ENCODE measurements at places on chromosomes 11 and 22.

GRCh38 chr11:94652735-94653284, 85.6 kb downstream of the PIWIL4 start:
- no peak for DNase-seq

DNA sequence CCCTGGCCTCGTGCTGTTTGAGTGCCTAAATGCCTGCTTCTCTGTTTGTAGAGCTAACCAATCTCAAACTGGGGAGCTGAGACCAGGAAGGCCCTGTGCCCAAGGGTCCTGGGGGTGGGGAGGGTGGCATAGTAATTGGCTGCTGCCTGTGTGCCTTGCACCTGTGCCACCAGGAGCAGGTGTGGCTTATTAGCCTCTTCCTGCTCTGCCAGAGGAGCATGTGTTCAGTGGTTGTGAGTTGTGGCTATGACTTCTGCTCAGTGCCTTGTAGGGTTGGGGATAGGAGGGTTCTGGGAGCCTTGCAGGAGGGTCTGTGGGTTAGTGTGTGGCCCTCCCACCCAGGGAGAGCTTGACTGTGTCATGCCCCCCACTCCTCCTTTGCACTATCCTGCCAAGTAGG, 109.2 kb downstream of the ZBTB16 start:
- no peak for DNase-seq

DNA sequence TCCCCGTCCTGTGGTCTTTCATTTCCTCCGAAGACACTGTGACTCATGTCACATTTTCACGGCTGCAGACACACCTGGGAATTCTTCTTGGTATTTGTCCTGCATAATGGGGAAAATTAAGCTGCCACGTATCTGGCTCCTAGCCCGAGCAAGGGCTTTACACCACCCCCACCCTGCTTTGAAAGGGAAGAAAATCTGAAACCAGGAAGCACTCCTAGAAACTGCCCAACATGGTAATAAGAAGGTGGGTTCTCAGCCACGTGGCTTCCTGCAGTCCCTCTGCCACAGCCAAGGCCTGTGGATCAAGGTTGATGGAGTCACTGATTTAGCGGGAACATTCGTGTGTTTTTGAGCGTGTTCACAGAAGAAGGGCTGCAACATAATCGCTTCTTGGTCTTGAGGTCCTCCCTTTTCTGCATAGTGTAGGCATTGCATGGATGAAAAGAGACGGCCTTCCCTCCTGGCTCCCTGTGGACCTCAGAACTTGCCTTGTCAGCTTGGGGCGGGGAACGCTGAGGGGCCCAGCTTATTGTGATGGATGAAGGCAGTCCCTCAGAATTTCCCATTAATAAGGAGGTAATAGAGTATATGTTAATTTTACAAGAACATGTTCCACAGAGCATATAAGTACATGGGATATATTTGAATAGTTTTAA, 292.0 kb downstream of the NTM start:
- DNase-seq: no peak

DNA sequence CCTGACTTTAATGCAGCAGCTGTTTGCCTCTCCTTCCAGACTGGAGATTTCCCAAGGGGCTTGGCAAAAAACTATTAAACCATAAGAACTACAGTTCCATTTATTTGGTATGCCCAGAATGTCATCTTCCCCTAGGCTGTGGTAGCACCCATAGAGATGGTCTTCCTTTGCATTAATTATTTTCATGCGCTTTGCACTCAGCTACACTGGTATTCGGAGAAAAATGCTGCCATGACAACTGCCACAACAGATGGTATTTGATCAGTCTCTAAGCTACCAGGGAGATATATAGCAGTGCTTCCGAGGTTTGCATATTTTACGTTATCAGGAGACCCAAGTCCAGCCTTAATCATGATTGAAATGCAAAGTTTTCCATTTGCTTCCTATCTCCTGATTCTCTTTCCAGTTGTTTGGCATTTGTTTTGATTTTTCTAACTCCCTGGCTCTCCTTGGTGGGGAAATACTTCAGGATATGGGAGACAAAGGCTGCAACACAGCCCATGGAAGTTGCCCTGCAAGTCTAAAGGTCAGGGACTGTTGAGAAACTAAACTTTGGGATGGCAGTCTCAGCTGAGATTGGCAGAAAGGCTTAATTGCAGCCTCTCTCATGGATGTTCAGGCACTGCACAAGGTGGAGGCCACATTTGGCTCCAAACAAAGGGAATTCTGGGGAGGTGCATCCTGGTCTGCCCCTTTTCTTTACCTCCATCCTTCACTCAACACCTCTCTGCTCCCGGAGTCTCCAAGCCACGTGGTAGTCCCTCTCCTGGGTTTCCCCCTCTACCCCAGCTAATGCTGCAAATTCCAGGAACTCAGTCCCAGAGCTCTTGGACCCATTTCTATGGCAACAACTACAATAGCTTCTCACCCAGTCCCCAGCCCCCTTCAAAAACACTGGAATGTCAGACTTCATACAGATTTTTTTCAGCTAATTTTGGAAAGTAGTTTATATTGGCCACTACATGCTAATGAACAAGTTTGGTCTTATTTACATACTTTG, 151.8 kb downstream of the NAV2 start:
- no peak for DNase-seq

- DNase-seq: no peak
Observed at GRCh38 chr22:43792905-43793304, 19.2 kb downstream of the EFCAB6 start.

GRCh38 chr11:72969894-72970335, 155.7 kb downstream of the ATG16L2 start:
- DNase-seq: no peak

DNA sequence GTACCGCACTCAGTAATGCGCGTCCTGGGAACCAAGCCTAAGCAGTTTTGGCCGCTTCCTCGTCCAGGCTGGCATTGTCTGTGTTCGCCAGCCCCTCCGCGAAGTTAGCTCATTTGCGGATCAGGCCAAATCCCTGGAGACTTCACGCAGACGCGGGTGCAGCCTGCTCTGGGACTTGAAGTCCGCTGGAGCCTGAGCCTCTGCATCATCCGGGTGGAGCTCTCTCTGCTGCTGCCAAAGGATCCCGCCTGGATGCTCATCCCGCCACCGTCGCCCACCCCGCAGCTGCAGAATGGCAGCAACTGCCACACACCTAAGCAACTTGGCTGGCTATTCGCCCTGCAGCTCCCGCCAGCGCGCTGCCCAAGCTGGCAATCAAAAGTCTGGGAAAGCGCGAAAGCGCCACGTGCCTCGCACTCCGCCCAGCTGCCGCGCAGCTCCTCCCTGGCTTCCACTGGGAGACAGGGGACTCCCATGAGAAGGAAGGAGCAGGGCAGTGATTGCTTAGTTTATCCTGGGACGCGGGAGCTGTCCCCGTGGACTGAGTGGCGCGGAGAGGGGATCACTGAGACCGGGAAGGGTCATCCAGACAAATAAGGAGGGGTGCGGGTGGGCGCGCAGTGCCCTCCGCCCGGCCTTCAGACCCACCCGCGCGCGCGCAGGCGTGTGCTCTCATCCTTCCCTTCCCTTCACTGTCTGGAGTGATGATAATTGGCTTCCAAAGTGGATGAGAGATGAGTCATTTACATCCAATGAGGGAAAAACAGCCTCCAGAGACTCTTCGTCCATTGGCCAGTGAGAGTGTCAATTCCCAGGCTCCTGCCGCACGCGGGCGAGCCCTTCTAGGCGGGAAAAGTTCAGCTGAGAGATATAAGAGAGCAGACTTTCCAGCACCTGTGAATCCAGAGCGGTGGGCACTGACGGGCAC, 23.2 kb upstream of the GLYATL1B start:
- DNase-seq: no peak

- DNase-seq: no peak
Observed at GRCh38 chr11:32154275-32154674, 63.4 kb downstream of the RCN1 start.

DNA sequence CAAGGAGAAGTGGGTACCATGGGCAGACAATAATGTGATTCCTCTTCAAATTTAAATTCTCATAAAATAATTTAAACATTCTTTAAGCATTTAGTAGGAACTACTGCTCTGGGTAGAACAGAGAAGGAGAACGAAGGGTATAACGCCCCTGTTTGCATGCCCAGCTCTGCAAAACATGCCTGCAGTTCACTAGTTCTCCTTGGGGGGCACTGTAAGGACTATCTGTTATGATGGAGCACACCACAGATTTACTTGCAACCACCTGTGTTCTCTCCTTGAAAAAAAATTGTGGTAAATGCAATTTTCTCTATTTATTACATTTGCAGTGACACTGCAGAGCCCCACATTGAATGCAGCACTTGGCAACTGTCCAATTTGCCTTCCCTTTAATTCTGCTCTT, 100.3 kb downstream of the GUCY1A2 start:
- DNase-seq: no peak

GRCh38 chr11:95790933-95791708, 823 bp downstream of the CEP57 start:
- peak; percentile 17 for DNase-seq

GRCh38 chr11:75204012-75204674, 36.4 kb upstream of the TPBGL start:
- no peak for DNase-seq

- no peak for DNase-seq
Observed at GRCh38 chr11:117419482-117420142, 92.0 kb downstream of the CEP164 start.

GRCh38 chr11:94150704-94151685, 22.4 kb downstream of the PANX1 start:
- DNase-seq: no peak

GRCh38 chr11:21343204-21343603, 673.8 kb downstream of the NELL1 start:
- DNase-seq: no peak

DNA sequence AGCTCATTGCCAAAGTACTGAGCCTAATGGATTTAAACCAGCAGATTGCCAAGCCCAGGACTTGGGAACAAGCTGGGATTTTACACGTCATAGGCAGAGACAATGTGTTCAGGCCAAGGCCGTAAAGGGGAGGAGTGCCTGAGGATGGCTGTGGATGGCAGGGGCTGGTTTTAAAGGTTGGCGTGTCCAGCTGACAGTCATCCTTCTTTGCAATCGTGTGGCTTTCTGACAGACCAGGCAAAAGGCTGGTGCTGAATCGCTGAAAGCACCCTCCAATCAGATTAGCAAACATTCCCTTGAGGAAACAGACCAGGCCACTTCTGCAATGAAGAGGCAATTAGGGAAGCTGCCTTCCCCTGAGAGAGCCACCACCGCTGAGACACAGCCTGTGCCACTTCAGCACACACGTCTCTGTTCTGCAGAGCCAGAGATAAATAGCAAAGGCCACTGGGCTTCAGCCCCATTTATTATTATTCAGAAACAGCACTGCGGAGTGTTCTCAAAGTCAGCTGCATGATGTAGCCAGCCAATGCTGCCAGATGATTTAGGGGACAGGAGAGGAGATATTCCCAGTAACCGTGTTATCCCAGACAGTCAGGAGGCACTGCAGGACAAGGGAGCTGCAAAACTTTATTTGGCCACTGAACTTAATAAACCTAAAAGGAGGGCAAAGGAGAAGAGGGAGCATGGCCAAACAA, 54.2 kb upstream of the CSNK2A3 start:
- no peak for DNase-seq

DNA sequence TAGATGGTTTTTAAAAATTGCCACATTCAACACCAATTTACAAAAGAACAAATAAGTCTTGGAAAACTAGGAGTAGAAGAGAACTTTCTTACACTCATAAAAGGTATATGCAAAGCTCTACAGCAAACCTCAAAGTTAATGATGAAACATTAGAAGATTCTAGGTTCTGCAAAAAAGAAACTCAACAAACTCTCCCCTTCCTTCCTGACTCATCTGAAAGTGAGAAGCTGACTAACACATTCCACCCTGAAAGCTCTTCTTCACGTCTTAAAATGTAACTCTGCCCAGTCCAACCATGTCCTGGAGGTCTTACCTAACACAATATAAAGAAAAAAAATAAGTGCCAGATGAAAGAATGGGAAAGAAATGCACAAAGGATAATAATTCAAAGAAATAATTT, 218.9 kb upstream of the ISX start:
- DNase-seq: no peak

DNA sequence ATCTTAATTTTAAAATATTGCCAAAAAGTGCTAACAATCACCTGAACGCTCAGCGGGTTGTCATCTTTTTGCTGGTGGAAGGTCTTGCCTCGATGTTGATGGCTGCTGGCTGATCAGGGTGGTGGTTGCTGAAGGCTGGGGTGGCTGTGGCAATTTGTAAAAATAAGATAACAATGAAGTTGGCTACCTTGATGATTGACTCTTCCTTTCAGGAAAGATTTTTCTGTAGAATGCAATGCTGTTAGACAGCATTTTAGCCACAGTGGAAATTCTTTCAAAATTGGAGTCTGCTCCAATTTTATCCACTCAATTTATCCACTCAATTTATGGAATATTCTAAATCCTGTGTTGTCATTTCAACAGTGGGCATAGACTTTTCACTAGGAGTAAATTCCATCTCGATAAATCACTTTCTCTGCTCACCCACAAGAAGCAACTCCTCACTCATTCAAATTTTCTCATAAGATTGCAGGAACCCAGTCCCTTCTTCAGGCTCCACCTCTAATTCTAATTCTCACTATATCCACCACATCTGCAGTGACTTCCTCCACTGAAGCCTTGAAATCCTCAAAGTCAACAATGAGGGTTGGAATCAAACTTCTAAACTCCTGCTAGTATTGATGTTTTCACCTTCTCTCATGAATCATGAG, 78.8 kb downstream of the LINC01488 start:
- DNase-seq: no peak

GRCh38 chr22:38300197-38300945, 16.9 kb downstream of the CSNK1E start:
- no peak for DNase-seq

DNA sequence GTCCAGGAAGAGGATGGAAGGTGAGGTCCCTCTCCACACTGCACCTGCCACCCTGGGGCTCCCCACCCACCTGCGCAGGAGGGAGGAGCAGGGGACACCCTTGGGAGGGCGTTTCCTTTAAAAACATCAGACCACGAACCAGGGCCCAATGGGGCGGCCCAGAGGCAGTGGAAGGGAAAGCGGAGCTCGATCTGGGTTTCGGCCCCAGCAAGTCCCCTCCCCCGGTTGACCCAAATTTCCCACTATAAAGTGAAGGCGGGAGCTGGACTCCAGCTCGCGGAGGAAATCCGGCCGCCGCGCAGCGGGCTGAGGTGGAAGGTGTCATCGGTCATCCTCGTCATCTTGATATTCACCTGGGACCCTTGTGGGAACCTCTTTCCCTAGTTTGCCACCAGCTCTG, 99.3 kb downstream of the WNT7B start:
- no peak for DNase-seq

DNA sequence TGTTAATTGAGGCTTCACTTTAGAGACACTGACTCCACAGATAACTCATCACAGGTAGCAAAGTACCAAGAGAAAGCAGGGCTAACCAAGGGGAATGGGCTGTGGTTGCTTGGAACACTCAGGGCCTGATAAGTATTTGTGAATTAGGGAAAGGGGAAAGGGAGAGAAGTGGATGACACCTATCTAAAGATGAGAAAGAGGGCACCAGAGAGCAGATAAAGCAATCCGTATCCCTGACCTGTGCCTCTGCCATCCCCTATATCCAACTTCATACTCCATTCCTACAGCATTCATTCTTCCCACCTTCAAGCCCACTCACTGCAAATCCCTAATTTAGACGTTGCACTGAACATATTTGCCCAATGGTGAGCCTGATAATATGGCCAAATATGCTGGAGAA, 43.0 kb upstream of the API5 start:
- DNase-seq: no peak

Measured in activated T-helper 1 cell treated with Interleukin-2 at 50 U/mL for 16 hours (primary cell).